ENCODE measurements at places on chromosomes 12 and 14. TPM values are rescaled to one million over a fixed set of nuclear protein-coding genes. Genes with fewer than 3 reads are reported as not detected.
A peak's percentile ranks its signal among the peaks of the same experiment; 100 is the strongest.

DNA sequence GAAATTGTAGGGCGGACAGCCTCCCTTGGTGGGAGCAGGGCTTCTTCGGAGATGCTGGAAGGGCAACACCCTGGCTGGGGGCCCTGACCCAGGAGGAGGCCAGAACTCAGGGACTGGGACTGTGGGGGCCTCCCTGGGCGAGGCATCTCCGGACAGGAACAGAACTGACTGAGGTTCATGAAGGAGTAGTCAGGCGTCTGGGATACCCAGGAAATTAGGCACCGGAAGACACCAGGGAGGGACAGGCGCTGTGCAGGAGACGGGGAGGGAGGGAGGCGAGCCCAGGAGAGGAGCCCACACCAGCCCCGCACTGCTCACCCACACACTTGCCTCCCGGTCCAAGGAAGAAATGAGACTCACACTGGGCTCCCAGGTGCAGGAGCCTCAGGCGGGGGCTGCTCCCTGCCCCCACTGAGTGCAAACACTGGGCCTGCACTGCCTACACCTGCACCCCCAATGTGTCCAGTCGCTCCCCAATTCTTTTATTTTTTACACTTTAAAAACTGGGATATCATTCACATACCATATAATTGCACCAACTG, 262.6 kb upstream of the SFSWAP start:
- DNase-seq: no peak

DNA sequence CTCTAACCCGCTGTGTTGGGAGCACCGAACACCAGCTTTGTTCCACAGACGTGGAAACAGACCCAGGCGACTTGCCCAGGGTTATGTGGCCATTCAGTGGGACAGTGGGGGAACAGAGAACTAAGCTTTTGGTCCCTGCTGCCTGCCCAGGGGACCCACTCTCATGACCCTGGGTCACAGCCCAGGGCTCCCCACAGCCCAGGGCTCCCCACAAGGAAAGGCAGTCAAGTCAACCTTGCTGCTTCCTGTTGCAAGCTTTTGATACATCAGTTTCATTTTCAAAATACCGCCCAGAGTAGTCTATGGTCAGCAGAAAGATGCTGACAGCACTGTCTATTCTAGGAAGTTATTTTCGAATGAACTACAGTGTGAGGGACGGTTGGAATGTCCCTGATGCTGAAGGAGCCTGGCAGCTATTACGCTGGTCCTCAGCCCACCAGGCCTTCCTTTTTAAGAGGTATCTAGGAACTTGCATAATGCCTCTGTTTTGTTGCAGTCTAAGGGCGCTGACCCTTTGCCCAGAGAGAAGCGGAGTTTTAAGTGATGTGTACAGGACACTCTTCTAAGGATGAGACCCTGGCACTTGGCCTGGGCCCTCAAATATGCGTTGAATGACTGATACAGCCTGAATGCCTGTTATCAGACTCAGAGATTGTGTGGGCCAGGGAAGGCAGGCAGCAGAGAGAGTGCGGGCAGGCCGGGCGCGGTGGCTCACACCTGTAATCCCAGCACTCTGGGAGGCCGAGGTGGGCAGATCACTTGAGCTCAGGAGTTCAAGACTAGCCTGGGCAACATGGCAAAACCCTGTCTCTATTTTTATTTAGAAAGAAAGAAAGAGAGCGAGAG, 12.6 kb upstream of the TTC7B start:
- no peak for DNase-seq

- no peak for DNase-seq
These were observed 47.2 kb downstream of the MAP1LC3B2 start for GRCh38 chr12:116606397-116606796.

DNA sequence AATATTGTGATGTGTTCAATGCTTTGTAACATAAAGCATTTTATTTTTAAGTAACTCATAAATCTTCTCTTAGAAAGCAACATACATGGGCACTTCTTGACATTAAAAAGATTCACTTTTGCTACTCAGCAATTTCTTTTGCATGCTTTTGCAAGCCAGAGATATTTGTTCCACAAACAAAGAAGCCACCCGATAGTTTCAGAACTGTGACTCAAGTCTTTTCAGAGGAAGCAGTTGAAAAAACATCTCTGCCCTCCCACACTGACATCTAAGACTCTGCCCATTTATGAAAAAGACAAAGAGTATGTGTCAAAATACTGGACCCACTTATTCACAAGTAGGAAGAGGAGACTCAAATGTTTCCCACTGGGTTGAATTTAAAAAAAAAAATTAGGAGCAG, 7.5 kb downstream of the APPL2 start:
- DNase-seq: peak; percentile 88

The NTS gene
- total RNA-seq: not detected

DNA sequence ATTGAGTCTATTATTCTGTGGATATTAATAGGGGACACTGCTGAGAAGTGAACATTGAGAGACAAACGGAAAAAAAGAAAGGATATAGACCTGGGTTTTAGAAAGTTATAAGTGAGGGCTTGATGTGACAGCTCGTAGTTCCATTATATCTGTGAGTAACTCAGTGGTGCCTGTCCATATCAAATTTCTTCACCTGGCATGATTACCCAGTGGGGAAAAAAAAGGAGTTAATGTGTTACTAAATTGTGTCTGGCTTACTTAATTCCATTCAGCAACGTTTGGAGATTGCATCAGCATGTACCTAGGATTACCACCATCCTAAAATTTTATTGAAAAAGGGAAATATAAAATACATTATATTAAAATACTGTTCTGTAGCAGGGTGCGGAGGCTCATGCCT, 1249.9 kb downstream of the SLC16A7 start:
- no peak for DNase-seq

The RD3L gene
- not detected for total RNA-seq

The BATF gene
- not detected for total RNA-seq

The CLEC4A gene
- total RNA-seq: not detected

Measured in LHCN-M2 (cell line).